ENCODE measurements at places on chromosomes 2 and 18.

DNA sequence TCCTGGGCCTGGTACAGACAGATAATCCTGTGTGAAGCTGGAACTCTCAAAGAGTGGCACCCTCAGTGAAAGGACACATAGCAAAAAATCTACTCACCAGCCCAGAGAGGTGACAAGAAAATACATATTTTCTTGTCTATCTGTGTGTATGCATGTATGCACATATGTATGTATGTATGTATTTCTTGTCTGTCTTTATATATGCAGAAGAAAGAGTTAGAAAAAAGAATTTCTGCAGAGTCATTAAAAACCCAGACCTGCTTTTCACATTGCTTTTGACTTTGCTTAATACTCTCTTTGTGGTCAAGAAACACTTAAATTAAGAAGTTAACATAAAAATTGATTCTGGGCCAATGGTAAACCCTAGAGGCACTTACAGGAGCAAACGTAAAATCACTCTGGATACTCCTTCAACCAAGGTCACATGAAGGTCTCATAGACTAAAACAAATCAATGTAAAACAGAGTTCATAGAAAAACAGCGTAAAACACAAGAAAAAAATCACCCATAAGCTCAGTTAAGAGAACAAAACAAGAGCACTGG is 16.5 kb upstream of the AAK1 start:
- no peak for DNase-seq

GRCh38 chr18:61882296-61883004 is 10.4 kb downstream of the RNF152 start:
- no peak for DNase-seq

- peak; percentile 82 for DNase-seq
These were observed 3.9 kb upstream of the SPRED2 start for GRCh38 chr2:65436169-65436823.

DNA sequence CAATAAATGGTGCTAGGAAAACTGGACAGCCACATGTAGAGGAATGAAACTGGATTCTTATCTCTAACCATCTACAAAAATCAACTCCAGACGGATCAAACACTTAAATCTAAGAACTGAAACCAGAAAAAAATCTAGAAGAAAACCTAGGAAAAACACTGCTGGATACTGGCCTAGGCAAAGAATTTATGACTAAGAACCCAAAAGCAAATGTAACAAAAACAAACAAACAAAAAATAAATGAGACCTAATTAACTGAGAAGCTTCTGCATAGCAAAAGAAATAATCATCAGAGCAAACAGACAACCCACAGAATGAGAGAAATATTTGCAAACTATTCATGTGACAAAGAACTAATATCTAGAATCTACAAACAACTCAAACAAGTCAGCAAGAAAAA is 314.0 kb upstream of the REV1 start:
- DNase-seq = no peak

DNA sequence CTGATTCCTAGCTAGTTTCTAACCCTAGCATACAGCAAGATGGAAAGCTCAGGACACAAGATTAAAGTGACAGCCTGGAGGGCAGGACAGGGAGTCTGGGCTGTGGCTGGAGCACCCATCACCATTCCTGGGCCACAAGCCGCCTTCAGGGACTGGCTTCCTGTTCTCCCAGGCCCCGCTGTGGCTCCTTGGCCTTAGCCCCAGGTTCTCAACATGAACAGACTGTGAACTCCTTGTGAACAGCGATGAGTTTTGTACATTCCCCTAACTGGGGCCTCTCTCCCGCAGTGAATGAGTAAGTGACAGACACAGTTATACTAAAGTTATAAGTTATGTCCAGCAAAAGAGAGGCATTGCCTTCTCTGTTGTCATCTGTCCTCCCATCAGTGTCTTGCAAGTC is 35.9 kb upstream of the SLC14A1 start:
- DNase-seq = no peak

DNA sequence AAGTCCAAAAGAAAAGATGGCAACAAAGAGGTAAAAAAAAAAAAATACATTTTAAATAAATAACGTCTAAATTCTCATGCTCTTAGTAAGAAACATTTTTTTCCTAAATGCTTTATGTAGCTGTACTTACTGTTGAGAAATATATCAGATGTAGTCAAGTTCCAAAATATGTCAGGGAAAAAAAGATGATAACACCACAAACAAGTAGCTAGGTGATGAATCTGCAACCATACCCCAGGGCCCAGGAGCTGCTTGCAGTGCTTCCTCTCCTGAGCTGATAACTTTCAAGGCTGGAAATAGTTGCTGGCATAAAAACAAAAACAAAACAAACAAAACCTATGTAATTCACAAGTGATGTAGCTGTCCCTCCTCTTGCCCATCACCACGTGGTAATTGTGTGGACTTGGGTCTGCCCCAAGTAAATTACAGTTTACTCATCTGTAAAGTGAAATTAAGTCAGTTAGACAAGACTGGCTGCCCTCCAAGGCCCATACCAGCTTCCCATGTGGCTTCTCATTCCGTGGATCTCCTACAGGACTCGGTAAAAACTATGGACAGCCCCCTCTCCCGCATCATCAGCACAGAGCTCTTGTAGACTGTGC is 82.6 kb downstream of the SP100 start:
- no peak for DNase-seq

GRCh38 chr2:211259831-211260476 is 703.6 kb downstream of the CPS1 start:
- DNase-seq = no peak

DNA sequence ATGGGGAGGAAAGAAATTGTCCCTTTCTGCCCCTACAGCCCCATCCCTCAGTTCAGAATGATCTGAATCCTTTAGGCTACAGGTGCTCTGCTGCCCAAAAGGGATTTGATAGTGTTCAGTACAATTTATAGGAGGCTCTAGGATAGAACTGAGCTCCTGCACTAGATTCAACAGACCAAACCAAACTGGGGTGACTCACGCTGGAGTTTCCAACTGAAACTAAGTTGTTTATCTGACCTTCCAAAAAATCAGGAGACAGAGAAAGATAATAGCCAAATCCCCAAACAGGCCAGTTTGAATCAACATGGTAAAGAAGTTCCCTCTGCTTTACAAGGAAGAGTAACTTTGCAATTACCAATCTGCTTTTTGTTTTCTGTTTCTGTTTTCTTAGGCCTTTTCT is 72.7 kb upstream of the MBOAT2 start:
- DNase-seq = no peak

GRCh38 chr2:134019871-134020270 is 234.0 kb upstream of the MGAT5 start:
- DNase-seq = no peak

GRCh38 chr18:59159986-59160385 is 20.3 kb downstream of the SEC11C start:
- no peak for DNase-seq

DNA sequence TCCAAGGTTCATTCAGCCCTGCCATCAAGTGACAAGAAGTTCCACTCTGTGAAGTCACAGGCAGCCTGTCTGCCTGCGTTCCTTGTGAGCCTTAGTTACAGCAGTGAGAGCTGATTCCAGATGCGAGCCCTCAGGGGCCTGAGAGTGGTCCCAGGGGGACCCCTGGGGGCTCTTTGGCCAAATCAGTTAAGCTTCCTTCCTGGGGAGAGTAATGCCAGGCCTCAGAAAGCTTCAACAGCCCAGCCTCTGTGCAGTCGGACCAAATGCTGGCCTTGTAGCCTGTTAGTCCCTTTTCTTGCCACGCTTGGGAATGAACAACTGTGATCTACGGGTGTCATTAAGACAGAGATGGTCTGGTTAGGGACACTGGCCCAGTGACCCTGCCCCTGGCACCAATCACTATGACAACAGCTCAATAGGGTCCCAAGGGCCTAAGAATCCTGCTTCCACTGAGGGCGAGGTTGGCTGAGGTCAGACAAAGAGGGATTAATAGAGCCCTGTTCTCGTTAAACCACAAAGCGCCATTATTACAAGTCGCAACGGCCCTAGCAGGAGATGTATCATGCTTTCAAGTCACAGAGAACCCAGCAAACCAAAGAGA is 50.9 kb downstream of the HS1BP3 start:
- DNase-seq = peak; percentile 78

GRCh38 chr2:66233981-66234380 is 200.9 kb upstream of the MEIS1 start:
- DNase-seq = no peak

DNA sequence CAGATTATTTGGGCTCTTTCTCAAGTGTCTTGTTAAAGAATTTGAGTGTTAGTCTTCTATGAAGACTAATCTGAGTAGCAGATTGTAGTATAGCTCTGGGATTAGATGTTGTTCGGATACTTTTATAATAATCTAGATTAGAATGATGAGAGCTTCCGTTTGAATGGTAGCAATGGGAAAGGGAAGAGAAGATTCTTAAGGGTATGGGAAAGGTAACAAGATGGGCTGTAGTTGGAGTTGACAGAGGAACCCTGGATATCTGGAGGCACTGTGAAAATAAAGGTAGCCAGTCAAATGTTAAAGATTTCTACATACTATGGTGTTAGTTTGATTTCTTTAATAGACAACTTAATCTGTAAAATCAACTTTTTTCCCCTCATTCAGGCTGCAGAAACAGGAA is 4.7 kb downstream of the DDX1 start:
- DNase-seq = no peak

- DNase-seq = no peak
These were observed 221.7 kb downstream of the PAX3 start for GRCh38 chr2:222076973-222077690.

GRCh38 chr2:7795778-7796563 is 878.8 kb downstream of the RNF144A start:
- no peak for DNase-seq

DNA sequence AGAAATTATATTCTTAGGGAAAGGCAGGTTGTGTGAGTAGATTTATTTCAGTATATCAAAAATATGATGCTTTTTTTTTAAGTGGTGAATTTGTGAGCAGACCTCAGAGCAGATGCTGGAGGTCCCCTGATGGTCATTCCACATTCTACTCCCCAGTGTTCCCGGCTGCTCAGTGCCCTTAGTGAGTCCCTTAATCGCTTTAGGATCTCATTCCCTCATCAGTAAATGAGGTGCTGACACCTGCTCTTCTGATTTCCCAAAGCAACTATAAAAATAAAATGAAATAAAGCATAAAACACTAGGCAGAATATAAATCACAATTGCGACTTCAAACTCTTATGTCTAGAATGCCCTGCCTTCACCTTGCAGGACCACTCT is 216.2 kb upstream of the TNP1 start:
- DNase-seq = no peak

GRCh38 chr2:133489146-133489545 is 79.1 kb downstream of the NCKAP5 start:
- DNase-seq = no peak

GRCh38 chr2:181646415-181646987 is 10.4 kb downstream of the CERKL start:
- no peak for DNase-seq

DNA sequence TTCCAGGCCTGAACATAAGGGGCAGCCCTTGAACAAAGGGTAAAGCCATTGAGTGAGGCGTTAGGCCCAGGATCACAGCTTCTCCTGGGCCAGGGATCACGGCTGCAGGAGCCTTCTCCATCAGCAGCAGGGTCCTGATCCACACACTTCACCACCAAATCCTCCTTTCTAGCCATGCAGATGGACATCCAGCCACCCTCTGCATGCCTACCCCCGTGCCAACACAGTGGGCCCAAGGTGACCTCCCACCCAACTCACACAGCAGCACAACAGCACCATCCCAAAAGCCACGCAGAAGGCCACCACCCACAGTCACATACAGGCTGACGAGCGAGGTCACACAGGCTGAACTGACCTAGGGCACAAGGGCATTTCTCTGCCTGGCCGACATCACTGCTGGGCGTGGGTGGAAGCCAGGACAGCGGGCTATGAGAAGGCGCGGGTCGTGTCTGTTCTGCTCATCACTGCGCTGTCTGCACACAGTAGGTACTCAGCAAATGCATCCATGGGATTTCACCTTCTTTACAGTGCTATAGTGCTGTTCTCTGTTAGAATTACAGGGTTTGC is 31.2 kb downstream of the TFCP2L1 start:
- DNase-seq = no peak

- DNase-seq = no peak
These were observed 181.3 kb downstream of the IKZF2 start for GRCh38 chr2:212970132-212970531.

DNA sequence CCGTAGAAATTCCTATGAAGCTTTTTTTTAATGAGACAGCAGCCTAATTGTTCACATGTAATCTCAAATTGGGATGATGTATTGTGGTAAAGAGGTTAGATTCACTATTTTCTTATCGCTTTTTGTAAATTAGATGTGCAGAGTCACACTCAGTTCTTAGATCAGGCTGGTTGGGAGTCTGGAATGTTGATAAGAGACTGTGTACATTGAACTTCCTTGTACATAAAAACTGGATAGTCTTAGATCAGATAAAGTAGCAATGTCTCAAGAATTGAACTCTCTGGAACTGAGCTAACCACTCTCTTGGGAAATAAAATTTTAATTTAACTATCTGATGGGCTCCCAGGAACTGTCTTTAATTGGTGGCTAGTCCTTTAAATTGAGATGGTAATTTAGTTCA is 108.1 kb upstream of the MSTN start:
- DNase-seq = no peak

- DNase-seq = no peak
These were observed 918.1 kb upstream of the LRATD1 start for GRCh38 chr2:13714466-13714865.

GRCh38 chr2:88651646-88652045 is 24.4 kb upstream of the EIF2AK3 start:
- no peak for DNase-seq

- peak; percentile 63 for DNase-seq
These were observed 4.3 kb downstream of the SOX11 start for GRCh38 chr2:5696404-5696944.

DNA sequence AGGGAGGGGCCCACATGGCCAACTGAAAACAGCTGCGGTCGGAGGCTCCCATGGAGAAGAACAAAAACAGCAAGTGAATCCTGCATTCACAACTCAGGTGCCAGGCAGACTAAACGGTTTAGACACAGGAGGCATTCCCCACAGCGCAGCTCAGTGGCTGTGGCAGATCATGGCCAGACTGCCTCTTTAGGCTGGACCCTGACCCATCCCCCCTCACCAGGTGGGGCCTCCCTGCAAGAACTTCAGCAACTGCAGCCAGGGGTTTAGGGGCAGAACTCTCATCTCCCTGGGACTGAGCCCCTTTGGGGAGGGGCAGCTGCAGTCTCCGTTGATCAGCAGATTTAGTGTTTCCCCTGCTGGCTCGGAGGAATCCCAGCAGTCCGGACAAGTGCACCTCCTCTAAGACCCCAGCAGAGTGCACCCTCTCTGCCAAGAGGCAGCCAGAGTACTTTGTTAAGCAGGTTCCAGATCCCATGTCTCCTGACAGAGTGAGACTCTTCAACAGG is 346.7 kb downstream of the SS18 start:
- DNase-seq = peak; percentile 75

Data from ecto neural progenitor cell (in vitro differentiated cells).